T-helper 1 cell (primary cell): ENCODE measurements at places on chromosomes 5 and 9.

DNA sequence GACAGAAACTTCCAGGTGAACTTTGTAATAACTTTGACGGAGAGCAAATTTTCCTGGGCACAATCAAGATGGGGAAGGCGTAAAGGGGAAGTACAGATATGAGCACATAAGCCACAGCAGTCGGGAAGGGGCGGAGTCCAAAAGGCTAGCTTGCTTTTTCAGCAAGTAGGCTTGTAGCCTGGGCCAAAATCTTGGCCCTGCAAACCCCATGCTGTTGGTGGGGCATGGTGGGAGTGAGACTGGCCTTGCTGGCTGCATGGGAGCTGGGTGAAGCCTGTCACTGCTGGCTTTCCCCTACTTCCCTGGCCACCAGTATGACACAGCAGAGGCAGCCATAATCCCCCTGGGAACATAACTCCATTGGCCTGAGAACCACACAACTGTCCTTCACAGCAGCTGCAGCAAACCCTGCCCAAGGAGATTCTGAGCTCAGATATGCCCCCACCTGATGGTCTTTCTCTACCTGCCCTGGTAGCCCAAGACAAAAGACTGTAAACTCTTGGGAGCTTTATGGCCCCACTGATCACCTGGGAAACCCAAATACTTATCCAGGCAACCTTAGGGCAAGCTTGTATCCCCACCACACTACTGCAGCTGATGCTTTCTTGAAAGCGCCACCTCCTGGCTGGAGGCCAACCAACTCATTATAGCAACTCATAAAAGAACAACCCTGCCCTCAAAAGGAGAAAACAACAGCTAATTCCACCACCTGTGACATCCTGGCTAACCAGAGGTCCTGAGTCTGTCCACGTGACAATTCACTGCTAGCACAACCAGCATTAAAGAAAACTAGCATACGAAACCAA lies 24.0 kb downstream of the DCTN4 start:
- no peak for DNase-seq

DNA sequence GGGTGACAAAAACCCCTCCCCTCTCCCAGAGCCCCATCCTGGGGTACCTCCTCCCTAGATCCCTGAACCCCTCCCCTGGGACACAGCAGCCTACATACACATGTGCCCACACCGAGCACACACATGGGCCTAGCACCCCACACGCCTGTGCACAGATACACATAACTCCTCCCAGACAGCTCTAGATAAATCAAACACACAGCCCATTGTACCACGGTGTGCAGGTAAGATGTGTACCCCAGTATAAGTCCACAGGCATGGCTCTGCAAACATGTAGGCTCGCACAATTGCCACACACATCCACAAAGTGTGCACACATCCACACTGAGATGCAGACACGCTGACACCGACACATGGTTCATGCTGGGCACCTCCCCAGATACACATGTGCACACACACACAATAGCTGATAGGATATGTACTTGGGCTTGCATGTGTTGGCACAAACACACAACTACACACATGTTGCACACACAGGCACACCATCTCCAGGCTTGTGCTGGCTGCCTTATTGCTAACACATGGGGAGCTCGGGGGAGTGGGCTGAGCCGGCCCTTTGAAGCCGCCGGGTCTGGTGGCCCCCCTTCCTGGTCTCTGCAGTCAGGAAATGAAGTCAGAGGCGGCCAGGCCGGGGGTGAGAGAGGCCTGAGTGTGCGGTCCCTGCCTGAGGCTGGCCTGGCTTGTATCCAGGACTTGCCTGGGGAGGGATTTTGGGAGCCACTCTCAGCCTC lies 30.2 kb downstream of the GOLGA2 start:
- DNase-seq: no peak

- no peak for DNase-seq
These were observed 45.8 kb downstream of the SRFBP1 start for GRCh38 chr5:122007546-122007945.

- no peak for DNase-seq
These were observed 95.9 kb downstream of the HRH2 start for GRCh38 chr5:175753536-175754402.

GRCh38 chr9:16985559-16986348 lies 115.3 kb upstream of the BNC2 start:
- no peak for DNase-seq

DNA sequence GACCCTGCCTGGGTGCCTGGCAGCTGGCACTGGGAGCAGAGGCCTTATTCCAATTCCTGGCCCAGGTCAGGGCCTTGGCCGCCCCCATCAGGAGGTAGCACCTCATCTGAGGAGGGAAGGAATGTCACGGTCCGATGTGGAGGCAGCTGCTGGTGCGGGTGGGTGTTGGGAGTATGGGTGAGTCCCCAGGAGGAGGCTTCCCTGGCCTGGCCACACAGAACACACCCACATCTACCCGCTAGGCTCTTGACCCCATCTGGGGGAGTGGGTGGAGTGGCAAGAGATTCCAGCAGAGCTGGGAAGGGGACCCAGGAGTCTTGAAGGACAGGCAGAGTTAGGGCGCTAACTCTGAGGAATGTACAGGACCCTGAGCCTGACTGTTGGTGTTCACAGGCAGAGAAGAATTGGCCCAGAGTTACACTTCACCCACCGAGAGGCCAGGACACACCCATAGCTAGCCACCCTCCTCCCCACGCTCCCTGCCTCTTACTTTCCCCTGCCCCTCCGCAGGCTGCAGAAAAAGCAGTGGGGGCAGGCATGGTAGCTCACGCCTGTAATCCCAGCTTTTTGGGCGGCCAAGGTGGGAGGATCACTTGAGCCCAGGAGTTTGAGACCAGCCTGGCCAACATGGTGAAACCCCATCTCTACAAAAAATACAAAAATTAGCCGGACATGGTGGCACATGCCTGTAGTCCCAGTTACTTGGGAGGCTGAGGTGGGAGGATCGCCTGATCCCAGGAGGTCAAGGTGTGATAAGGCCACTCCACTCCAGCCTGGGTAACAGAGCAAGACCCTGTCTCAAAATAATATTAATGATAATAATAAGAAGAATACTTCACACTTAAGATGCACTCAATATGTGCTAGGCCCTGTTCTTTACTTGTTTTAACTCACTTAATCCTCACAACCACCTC lies 6.0 kb downstream of the OLFML2A start:
- no peak for DNase-seq

DNA sequence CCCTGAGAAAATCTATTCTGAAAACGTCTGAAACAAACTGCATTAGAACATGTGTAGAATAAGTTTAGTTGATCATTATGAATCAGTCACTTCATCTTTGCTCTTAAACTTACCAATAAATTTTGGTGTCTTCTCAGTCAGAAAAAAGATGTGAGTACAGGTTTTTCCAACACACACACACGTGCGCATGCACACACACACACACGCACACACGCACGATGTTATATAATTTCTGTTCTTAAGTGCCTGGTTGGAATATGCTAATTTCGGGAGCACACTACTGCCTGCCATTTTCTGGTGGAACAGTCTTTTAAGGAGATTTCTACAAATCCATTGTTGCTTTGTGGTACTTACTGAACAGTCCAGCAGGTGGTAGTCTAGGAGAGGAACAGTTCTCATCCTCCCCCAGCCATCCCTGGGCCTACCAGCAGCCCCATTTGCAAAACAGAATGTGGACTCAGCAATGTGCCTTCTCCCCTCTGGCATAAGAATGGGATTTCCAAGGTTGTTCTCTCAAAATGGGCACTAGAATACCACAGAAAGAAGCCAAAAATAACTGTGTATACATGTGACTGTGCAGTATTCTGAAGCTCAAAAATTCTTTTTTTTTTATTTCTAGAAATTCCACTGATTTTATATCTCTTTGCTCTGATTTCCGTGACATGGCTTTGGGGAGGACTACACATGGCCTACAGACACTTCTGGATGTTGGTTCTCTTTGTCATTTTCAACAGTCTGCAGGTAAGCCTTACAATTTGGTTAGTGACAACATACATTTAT lies 281.3 kb downstream of the ARRDC3 start:
- DNase-seq: peak; percentile 5

- DNase-seq: no peak
These were observed 148.2 kb downstream of the C9orf50 start for GRCh38 chr9:129472651-129473102.

- no peak for DNase-seq
These were observed 6.8 kb downstream of the FGF18 start for GRCh38 chr5:171426266-171426665.

DNA sequence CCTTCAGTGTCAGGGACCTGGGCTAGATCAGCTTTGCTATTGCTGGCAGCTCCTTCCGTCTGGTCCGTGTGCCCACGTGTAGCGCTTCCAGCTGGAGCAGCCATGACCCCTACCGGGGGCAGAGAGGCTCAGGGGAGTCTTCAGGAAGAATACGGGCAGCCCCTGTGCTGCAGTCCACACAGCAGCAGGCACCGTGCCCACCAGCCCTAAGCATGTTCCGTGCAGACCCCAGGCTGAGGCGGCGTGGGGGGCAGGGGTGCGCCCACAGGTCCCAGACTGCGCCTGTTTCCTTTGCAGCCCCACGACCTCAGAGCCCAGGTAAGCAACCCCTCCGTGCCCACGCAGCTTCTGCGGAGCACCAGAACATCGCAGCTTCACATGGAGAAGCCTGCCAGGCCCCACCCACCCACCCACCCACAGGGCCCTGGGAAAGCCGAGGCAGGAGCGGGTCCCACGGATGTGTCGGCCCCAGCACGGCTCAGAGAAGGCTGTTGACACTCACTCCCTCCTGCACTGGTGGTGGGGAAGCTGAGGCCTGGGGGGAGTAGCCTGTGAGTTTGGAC lies 83.1 kb downstream of the KCNT1 start:
- DNase-seq: no peak

DNA sequence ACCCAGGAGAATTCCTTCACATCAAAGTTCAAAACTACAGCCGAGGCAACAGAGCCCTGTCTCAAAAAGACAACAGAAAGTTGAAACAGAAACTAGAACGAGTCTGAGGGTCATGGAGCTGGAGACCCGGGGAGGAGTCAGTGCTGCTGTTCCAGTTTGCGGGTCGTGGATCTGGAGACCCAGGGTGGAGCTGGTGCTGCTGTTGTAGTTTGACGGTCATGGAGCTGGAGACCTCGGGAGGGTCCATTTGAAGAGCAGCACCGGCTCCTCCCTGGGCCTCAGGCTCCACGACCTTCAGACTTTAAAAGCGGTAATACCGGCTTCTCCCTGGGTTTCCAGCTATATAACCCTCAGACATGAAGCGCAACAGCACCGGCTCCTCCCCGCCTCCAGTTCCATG lies 13.0 kb upstream of the LCN15 start:
- no peak for DNase-seq

- DNase-seq: no peak
These were observed 73.6 kb downstream of the CDH12 start for GRCh38 chr5:22779499-22779898.

DNA sequence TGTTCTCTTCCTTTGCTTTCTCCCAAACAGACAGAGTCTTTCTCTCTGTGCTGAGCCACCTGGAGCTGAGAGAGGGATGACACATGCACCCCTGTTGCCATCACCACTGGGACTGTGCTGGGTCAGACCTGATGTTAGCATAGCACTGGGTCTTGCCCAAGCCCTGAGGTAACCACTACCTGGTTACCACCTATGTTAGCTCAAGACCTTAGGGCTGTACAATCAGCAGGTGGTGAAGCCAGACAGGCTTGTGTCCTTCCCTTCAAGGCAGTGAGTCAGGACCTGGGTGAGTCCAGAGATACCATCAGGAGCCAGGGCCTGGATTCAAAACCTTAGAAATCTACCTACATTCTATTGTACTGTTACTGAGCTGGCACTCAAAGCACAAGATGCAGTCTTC lies 32.1 kb downstream of the FST start:
- no peak for DNase-seq
